Activated CD4-positive, alpha-beta T cell treated with anti-CD3 and anti-CD28 coated beads, Interleukin-2, amount 10 ng/mL, durations not matched to agents 24 days and 14 days (primary cell): ENCODE measurements at places on chromosomes 1 and 21. TPM values are rescaled to one million over a fixed set of nuclear protein-coding genes. Genes with fewer than 3 reads are reported as not detected.

IL24 gene
- 5.1 and 5.9 TPM in 2 replicates for total RNA-seq

NECTIN4 gene
- total RNA-seq: 0.05 TPM in 1 of 2 replicates, not detected in the other

FGR gene
- total RNA-seq: 0.19 and 0.21 TPM in 2 replicates

NCAM2 gene
- 0.14 TPM in 1 of 2 replicates, not detected in the other for total RNA-seq

F11R gene
- 9.1 and 21.4 TPM in 2 replicates for total RNA-seq

UCHL5 gene
- total RNA-seq: 89.2 and 97.2 TPM in 2 replicates

DNA sequence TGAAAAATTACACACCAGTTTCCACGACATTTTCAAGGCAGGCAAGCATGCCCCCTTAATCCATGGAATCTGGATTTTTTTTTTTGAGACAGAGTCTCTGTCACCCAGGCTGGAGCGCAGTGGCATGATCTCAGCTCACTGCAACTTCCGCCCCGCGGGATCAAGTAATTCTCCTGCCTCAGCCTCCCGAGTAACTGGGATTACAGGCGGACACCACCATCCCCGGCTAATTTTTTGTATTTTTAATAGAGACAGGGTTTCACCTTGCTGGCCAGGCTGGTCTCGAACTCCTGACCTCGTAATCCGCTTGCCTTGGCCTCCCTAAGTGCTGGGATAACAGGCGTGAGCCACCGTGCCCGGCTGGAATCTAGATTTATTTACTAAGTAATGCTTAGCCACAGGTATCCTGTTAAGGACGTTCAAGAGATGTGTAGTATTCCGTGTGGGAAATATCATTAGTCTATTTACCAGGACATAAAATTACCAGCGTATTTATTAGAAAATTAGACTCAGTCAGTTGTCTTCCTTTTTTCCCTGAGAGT lies 2.5 kb downstream of the IFI44 start:
- H3K36me3 ChIP-seq: peaks cover 44% of the 10 kb centered on the region
- H3K27me3 ChIP-seq: no peaks in the 10 kb centered on the region
- H3K4me3 ChIP-seq: peak overlapping the region; percentile 95
- peaks cover 45% of the 10 kb centered on the region for H3K4me1 ChIP-seq
- H3K27ac ChIP-seq: peak overlapping the region; percentile 92

DNA sequence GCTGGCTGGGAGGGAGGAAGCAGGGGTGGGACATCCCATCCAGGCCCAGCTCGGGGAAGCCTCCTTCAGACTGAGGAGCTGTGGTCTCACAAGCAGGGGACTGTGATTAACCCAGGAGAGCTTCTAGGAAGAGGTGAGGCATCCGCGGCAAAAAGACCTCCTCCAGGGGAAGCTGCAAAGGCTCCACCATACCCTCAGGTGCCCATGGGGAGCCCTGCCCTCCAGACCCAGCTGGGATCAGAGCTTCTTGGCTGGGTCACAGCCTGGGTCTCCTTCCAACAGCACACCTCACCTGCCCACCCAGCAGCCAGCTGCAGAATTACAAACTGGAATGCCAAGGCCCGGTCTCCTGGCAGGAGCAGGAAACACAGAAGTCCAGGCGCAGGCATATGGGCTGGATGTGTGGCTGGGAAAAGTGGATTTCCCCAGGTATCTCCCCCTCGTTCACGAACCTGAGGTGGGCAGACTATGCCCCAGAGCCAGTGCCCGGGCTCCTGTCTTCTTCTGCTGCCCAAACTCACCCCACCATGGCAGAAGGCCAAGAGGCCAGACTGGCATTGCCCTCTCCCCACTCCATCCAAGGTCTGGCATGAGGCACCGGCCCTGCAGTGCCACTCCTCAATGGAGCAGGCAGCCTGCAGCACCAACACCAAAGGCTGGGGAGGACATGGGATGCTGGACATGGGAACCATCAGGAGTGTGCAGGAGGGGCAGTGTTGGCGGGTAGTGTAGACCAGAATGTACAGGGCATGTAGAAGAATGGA lies 15.4 kb upstream of the ARF1 start:
- DNase-seq: no peak
- H3K27ac ChIP-seq: no peak overlapping the region
- peaks cover 9% of the 10 kb centered on the region for H3K27me3 ChIP-seq
- no peaks in the 10 kb centered on the region for H3K36me3 ChIP-seq
- no peak overlapping the region for H3K4me3 ChIP-seq

DNA sequence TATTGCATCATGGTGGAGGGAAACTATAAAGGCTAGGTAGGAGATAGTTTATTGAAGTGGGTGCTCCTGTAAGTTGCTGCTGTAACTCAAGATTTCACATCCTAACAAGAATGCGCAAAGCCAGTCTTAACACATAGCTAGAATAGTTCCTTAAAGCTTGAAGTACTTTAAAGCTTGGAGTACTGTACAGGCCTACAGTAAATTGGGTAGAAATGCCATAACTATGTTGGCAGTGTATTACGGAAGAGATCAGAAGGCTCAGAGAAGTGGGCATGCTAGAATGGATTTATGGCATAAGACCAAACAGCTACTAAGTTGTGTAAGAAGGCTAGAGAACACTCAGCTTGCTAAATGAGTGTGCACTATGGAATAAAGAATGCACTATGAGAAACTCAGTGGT lies 44.5 kb downstream of the DMRTA2 start:
- no peak for DNase-seq
- H3K36me3 ChIP-seq: no peaks in the 10 kb centered on the region
- H3K4me1 ChIP-seq: no peaks in the 10 kb centered on the region
- H3K4me3 ChIP-seq: no peak overlapping the region

DNA sequence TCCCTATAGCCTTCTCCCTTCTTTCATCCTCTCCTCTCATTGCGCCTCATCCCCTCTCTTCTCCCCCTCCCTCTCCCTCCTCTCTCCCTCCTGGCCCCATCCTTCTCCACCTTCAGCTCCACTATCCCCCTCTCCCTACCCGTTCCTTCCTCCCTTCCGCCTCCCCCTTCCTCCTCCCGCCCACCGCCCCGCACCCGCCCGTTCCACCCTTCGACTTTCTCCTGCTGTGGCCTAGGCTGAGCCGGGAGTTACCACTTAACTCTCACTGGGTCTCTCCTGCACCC lies 1.6 kb downstream of the NPR1 start:
- no peak for DNase-seq
- no peak overlapping the region for H3K27ac ChIP-seq
- H3K27me3 ChIP-seq: peaks cover 54% of the 10 kb centered on the region
- H3K36me3 ChIP-seq: peaks cover 2% of the 10 kb centered on the region

GRCh38 chr21:31873696-31874599 lies 1.1 kb downstream of the HUNK start:
- no peaks in the 10 kb centered on the region for H3K36me3 ChIP-seq
- H3K4me1 ChIP-seq: peaks cover 7% of the 10 kb centered on the region
- peaks cover 54% of the 10 kb centered on the region for H3K27me3 ChIP-seq
- H3K4me3 ChIP-seq: peak overlapping the region; percentile 69
- DNase-seq: peak; percentile 81
- H3K27ac ChIP-seq: no peak overlapping the region

DNA sequence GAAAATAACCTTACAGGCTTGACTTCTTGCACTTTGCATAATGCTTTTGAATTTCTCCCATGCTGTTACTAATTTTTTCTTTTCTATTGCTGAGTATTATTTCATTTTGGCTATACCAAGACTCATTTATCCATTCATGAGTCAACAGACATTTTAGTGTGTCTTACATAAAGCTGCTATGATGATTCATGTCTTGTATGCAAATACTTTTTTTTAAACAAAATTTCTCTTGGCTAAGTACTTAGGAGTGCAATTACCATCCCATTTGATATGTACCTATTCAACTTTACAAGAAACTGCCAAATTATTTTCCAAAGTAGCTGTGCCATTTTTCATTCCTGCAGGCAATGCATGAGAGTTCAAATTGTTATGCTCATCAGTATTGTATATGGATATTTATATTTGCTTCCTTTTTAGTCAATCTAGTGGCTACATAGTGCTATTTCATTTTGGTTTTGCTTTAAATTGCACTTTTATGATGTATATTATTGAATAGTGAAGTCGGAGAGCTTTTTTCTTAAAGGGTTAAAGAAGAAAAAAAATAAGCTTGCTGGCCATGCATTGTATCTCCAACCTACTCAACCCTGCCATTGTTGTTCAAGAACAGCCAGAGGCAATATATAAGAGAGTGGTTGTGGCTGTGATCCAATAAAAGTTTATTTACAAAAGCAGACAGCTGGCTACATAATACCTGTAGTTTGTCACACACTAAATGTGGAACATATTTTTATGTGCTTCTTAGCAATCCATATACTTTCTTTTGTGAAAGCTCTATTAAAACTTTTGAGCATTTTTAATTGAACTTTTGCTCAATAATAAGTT lies 862.8 kb downstream of the KCNT2 start:
- no peak for DNase-seq
- H3K27ac ChIP-seq: no peak overlapping the region
- no peaks in the 10 kb centered on the region for H3K4me1 ChIP-seq
- H3K36me3 ChIP-seq: no peaks in the 10 kb centered on the region

DNA sequence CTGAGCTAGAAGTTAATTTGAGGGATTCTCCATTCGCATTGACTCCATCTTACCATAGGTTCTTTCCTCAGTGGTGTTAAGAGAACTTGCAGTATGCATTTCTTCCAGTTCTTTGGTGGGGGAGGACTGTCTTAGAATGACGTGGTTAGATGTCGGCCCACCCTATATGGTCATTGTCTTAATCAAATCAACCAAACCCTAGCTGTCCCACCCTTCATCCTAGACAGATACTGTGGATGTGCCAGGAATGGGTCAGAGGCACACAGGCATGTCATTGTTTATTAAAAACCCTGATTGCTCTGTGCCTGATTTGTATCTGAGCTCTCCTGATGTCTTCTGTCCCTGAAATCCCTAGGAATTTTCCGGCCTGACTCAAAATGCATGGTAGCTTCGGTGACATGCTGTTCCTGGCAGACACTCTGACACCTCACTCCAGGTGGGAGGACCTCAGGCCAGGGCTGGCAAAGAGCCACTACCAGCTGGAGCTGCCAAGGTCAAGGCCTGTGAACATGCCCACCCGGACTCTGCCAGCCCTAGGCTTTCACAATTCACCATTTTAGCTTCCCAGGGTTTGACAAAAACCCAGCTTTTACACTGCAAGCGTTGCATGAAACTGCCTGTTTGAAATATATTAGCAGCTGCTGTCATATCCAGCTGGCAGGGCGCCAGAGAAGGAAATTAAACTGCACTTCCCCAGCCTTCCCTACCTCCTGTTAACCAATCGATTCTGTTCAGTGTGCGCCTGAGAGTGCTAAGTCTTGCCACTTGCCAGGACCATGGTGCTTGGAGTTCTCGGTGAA lies 134.0 kb downstream of the FAM78B start:
- H3K27ac ChIP-seq: no peak overlapping the region
- DNase-seq: no peak
- H3K36me3 ChIP-seq: no peaks in the 10 kb centered on the region
- no peak overlapping the region for H3K4me3 ChIP-seq
- peaks cover 2% of the 10 kb centered on the region for H3K27me3 ChIP-seq

DNA sequence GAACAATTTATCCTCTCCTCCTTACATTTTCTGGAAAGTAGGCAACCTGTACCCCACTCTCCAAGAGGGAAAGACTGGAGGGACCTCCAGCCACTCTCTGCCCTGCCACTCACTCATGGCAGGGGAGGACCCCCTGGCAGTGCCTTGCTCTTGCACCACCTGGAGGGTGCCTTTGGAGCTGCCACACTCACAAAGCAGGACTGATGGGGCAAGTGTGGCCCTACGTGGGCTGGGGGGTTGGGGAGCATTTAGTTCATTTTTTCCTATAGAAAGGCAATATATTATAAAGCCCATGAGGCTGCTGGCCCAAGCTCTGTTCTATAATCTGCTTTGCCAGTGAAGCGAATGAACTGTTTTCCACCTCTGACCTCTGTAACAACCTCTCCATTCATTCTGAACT lies 50.3 kb downstream of the GPR161 start:
- peaks cover 3% of the 10 kb centered on the region for H3K4me1 ChIP-seq
- H3K27ac ChIP-seq: no peak overlapping the region
- no peaks in the 10 kb centered on the region for H3K36me3 ChIP-seq
- DNase-seq: peak; percentile 48
- no peak overlapping the region for H3K4me3 ChIP-seq

DNA sequence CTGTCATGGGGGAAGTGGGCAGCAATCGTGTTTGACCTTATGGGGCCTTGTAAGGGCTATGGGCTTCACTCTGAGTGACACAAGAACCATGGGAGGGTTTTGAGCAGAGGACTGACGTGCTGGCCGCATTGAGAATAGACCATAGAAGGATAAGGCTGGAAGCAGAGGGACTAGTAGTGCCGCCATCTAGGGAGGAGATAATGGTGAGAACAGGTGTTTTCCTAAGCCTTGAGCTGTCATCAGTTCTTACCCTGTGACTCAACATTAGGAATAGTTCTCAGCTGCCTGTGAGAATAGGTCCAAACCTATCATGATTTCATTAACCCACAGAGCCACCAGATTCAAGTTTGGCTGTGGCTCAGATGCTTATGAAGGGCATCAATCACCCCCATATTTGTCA lies 228.5 kb downstream of the CACNA1E start:
- H3K4me1 ChIP-seq: no peaks in the 10 kb centered on the region
- H3K27me3 ChIP-seq: peaks cover 2% of the 10 kb centered on the region
- H3K27ac ChIP-seq: no peak overlapping the region
- H3K36me3 ChIP-seq: no peaks in the 10 kb centered on the region
- no peak for DNase-seq
- H3K4me3 ChIP-seq: no peak overlapping the region

GRCh38 chr1:43930168-43930948 lies 3.2 kb upstream of the ARTN start:
- H3K27me3 ChIP-seq: peaks cover 6% of the 10 kb centered on the region
- H3K36me3 ChIP-seq: no peaks in the 10 kb centered on the region
- H3K27ac ChIP-seq: no peak overlapping the region
- H3K4me3 ChIP-seq: no peak overlapping the region
- DNase-seq: no peak
- peaks cover 9% of the 10 kb centered on the region for H3K4me1 ChIP-seq

DNA sequence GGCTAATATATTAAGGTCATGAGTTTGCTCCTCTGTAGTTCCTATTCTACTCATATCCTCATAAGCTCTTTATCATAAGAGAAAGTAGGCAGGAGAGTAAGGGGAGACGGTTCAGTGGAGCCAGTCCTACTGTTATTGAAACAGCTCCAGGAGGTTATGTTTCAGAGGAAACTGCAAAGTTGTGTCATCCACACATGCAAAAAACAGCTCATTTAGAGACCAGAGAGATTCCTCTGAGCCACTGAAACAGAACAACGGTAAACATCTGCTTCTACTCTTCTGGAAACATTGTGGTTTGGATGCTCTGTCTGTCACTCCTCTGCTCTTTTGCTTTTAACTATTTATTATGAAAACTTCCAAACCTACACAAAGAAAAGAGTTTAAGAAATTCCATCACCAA lies 66.3 kb upstream of the PPP2R5A start:
- peaks cover 27% of the 10 kb centered on the region for H3K4me1 ChIP-seq
- peak overlapping the region; percentile 81 for H3K27ac ChIP-seq
- H3K36me3 ChIP-seq: no peaks in the 10 kb centered on the region

DNA sequence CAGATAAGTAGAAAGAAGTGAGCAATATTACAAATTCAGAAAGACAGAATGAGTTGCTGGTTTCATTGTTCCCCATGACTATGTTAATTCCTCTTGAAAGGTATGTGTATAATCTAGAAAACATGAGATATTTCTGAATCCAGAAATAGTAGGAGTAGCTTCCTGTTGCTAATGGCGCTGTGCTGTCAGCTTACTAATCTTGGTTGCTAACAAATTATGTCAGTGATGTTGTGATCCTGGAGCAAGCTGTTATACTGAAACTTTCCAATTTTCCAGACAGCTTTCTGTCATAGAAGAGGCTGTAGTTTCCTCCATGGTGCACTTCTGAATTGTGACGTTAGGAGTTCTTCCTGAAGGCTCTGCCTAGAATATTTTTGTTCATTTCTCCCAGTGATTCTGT lies 372.3 kb downstream of the USP25 start:
- no peak overlapping the region for H3K4me3 ChIP-seq
- no peaks in the 10 kb centered on the region for H3K4me1 ChIP-seq
- no peaks in the 10 kb centered on the region for H3K36me3 ChIP-seq
- DNase-seq: no peak
- no peaks in the 10 kb centered on the region for H3K27me3 ChIP-seq
